MG63 (cell line): ENCODE measurements at places on chromosomes 3 and 15. TPM values are rescaled to one million over a fixed set of nuclear protein-coding genes. Genes with fewer than 3 reads are reported as not detected.

The TUSC7 gene
- total RNA-seq: not detected in 2 replicates

- no peak for DNase-seq
Measured at GRCh38 chr3:76308541-76308940, 523.2 kb upstream of the ZNF717 start.

The RETNLB gene
- not detected in 2 replicates for total RNA-seq

The LDHAL6B gene
- total RNA-seq: not detected in 2 replicates

The RBMS3 gene
- total RNA-seq: 3.0 and 12.0 TPM in 2 replicates
